Dorsolateral prefrontal cortex (tissue), 122 donors: ENCODE measurements at places on chromosomes 4 and X. TPM values are rescaled to one million over a fixed set of nuclear protein-coding genes. Genes with fewer than 3 reads are reported as not detected.

Gene RRH
- total RNA-seq = 2.3 TPM

Gene PPA2
- 57.4 TPM for total RNA-seq

Gene IQSEC2
- 120 TPM for total RNA-seq

Gene STPG2
- 2.8 TPM for total RNA-seq

Gene CHRDL1
- 23.5 TPM for total RNA-seq

Gene ENPP6
- total RNA-seq = 4.0 TPM

Gene PTCHD1
- total RNA-seq = 8.4 TPM

Gene GAGE1
- not detected for total RNA-seq

Gene MORC4
- 7.4 TPM for total RNA-seq

Gene EOLA1
- 24.7 TPM for total RNA-seq

Gene FATE1
- total RNA-seq = 2.4 TPM

Gene TNIP3
- total RNA-seq = 0.37 TPM

Gene CFAP99
- total RNA-seq = 1.00 TPM

Gene CLCN3
- 96.6 TPM for total RNA-seq

Gene XAGE5
- not detected for total RNA-seq

Gene CLDN34
- total RNA-seq = 3.8 TPM

DNA sequence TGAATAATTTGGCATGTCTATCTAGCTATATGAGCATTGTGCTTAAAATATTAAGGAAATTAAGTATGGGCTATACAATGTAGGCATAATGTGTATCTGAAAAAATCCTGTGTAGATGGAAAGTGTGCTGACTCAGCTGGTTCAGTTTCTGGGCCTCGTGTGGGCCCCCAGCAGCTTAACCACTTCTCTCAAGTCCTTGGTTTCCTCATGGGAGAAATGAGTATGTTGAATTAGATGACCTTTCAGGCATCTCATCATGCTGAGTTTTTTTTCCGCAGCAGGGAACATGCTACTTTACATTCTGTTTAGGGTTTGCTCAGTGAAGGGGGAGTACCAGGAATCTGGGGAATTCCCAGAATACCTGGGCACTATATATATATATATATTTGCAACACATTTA is 30.5 kb downstream of the RHOH start:
- no peak for DNase-seq

DNA sequence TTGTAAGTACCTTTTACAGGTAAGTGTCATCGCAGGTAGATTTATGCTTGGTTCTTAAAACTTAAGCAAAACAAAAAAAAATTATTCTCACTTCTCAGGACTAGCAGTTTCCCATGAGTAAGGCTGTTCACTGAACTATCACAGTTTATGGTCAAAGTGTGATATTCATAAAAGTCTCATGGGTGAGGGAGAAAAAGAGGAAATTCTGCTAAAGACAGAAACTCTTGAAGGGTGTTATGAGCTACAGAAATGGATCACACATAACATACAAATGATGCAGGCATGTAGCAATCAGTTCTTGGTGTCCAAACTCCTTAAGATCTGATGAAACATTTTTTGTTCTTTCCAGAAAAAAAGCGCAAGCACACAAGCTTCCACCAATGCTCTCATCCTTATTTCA is 8.5 kb downstream of the RAB9A start:
- no peak for DNase-seq

- DNase-seq = no peak
Measured at GRCh38 chrX:23185951-23186350, 148.7 kb upstream of the PTCHD1 start.

- no peak for DNase-seq
Measured at GRCh38 chrX:109927663-109928273, 75.1 kb upstream of the TMEM164 start.

DNA sequence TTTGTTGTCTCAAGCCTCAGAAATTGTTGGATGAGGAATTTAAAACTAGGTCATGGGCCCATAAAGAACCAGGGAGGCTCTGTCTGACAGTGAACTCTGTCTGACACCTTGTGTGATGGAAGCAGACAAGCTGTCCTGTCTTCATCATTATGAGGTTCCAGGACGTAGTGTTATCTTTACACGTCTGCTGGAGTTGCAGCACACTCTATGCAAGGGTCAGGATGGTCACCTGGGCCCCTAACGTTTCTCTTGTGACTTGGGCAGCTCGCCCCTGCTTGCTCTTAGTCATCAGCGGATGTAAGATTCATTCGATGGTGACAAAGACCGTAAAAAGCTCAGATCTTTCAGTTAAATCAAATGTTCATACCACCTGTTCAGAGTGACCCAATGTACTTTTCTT is 92.0 kb upstream of the ADGRG2 start:
- no peak for DNase-seq

GRCh38 chrX:109902665-109903064 is 100.2 kb upstream of the TMEM164 start:
- no peak for DNase-seq

DNA sequence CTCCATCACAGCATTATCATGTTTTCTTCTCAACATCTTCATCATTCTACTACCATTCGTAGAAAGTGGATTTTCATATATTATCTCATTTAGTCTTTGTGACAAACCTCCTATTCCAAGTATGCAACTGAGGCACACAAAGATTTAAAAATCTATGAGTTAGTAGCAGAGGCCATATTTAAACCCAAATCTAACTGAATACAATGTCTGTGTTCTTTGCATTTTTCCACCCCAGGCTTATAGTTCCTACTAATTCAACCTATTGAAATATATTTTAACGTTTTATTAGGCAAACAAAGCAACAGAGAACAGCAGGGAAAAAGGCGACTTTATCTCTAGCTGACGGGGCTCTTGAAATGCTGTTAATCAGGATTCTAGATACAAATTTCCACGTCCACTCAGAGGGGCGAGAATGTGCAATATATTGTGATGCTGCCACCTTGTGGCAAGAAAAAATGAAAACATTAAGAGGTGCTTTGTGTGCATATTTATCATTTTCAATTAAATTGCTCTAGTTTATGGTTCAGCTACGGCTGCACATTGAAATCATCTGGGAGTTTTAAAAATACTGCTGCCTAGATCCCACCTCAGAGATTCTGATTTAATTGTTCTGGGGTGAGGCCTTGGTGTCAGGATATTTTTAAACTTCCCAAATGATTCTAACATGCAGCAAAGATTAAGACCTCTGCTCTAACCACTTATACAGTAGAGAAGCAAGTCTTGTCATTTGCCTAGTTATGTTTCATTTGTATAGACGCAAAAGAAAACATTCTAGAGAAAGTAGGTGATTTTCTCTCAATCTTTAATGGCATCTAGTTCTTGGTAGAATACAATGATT is 315.9 kb downstream of the MAPK10 start:
- DNase-seq = no peak

- no peak for DNase-seq
Measured at GRCh38 chrX:71958281-71958675, 47.6 kb downstream of the NHSL2 start.

DNA sequence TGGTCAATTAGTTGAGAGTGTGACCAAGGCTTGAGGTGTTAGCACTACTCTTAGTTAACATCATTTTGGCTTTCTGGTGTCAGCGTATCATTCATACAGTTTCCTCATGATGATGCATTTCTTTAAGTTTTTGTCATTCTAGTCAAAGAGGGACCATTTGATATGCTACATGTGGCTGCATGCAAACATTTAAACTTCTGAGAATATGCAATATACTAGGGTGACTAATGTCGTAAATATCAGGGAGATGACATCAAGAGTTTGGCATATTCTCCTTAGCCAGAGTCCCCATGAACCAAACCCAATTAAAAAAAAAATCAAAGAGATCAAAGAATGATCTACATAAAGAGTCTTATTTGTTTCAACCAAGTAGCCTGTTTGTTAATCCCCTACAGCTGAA is 537.4 kb upstream of the PCDH7 start:
- no peak for DNase-seq

GRCh38 chrX:88612870-88613329 is 134.1 kb upstream of the CPXCR1 start:
- no peak for DNase-seq

- DNase-seq = no peak
Measured at GRCh38 chrX:68163441-68163840, 269.9 kb downstream of the OPHN1 start.

GRCh38 chr4:145567516-145567915 is 51.7 kb upstream of the MMAA start:
- no peak for DNase-seq

- DNase-seq = no peak
Measured at GRCh38 chr4:186304866-186305505, 39.0 kb downstream of the F11 start.

GRCh38 chr4:107148904-107149303 is 112.8 kb upstream of the DKK2 start:
- DNase-seq = no peak

DNA sequence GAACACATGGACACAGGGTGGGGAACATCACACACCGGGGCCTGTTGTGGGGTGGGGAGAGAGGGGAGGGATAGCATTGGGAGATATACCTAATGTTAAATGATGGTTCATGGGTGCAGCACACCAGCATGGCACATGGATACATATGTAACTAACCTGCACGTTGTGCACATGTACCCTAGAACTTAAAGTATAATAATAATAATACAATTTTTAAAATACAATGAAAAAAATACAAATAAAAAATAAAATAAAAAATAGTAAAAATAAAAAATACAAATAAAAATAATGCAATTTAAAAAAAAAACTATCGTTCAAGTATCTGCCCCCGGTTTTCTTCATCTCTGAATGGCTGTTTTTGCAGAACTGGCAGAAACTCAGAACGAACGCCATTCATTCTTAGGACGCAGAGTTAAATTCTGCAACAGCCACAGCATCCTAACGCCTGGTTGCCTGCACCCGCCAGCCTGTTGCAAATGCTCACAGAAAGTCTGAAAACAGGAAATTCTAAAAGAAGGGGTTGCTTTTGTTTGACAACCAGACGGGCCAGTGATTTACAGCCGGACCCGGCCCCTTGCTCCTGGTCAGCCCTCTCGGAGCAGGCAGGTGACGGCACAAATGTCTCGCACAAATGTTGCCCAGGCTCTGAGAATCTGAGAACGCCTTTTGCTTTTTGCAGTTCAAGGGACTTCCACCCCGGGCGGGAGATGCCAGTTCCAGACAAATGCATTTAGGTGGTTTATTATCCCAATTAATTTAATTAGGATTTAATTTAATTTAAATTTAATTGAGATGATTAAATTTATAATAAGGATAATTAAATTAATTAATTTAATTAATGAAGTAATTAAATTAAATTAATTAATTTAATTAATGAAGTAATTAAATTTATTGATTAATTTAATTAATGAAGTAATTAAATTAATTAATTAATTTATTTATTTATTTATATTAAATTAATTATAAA is 47.8 kb downstream of the CRLF2 start:
- DNase-seq = no peak

GRCh38 chrX:69036674-69037573 is 128.3 kb downstream of the PJA1 start:
- no peak for DNase-seq

- DNase-seq = no peak
Measured at GRCh38 chrX:10989386-10989785, 121.7 kb upstream of the HCCS start.

GRCh38 chr4:26235500-26235899 is 85.3 kb upstream of the RBPJ start:
- DNase-seq = no peak

DNA sequence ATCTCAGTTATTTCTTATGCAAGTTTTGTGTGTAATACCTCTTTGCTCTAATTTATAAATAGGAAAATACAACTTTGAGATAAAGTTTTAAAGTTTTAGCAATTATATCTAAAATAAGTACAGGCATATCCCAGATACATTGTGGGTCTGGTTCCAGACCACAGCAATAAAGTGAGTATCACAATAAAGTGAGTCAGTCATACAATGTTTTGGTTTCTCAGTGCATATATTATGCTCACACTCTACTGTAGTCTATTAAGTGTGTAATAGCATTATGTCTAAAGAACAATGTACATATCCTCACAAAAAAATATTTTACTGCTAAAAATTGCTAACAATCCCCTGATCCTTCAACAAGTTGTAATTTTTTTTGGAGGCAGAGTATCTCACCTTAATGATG is 49.2 kb downstream of the ANAPC10 start:
- DNase-seq = no peak

GRCh38 chr4:85488416-85488815 is 13.5 kb downstream of the ARHGAP24 start:
- DNase-seq = no peak
